Kasumi-1 (cell line): ENCODE measurements at places on chromosomes 11 and 22.
A peak's percentile ranks its signal among the peaks of the same experiment; 100 is the strongest.

GRCh38 chr22:28254396-28254795 is 335.3 kb upstream of the PITPNB start:
- DNase-seq, result no peak

GRCh38 chr11:114298710-114299109 is 2.5 kb downstream of the NNMT start:
- DNase-seq, result no peak

- DNase-seq, result no peak
Measured at GRCh38 chr11:134640536-134640935, 228.5 kb upstream of the B3GAT1 start.

DNA sequence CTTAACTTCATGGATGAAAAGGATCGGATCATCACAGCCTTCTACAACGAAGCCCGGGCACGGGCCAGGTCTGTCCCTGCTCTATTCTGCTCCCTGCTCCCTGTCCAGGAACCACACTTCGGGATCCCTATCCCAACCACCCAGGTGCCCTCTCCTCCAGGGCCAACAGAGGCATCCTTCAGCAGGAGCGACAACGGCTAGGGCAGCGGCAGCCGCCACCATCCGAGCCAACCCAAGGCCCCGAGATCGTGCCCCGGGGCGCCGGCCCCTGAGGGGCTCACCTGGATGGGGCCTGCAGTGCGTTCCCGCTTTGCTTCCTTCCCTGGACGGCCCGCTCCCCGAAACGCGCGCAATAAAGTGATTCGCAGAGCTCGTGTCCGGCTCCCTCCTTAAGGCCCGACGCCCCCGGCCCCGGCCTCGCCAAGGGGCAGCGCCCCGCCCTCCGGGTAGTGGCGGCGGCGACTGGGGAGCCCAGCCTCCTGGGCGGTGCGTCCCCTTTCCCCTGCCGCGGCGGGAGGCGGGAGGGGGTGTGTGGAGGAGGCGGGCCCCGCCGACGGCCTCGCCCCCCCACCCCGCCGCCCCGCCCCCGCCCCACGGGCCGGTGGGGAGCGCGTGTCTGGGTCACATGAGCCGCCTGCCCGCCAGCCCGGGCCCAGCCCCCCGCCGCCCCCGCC is at the start of gene VEGFB:
TSS of gene VEGFB (plus strand) at position 672 of the 674 bp plus-strand sequence. CDS start 250 bp downstream, outside the sequence.
- DNase-seq, result peak; percentile 31

- DNase-seq, result peak; percentile 43
Measured at GRCh38 chr11:256952-257737, 20.4 kb downstream of the PSMD13 start.

GRCh38 chr11:95647355-95647754 is 142.2 kb downstream of the FAM76B start:
- DNase-seq, result no peak

DNA sequence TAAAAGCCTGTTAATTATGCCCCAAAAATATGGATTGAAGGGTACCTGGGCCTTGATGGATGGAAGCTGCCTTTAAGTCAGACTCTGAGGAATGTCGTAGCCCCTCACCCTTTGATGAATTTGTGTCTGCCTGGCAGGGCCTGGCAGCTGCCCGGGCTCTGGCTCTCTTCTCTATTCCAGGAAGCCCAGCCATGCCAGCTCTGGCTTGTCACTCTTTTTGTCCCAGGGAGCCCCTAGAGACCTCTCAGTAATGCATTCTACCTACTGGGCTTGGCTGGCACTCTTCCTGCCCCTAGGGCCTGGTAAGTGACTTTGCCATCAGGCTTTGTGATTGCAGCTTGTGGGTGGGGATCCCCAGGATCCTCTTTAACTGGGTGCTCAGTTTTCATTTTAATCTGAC is 103.8 kb downstream of the GRIK4 start:
- no peak for DNase-seq

- no peak for DNase-seq
Measured at GRCh38 chr11:108965306-108966001, 300.6 kb downstream of the DDX10 start.

DNA sequence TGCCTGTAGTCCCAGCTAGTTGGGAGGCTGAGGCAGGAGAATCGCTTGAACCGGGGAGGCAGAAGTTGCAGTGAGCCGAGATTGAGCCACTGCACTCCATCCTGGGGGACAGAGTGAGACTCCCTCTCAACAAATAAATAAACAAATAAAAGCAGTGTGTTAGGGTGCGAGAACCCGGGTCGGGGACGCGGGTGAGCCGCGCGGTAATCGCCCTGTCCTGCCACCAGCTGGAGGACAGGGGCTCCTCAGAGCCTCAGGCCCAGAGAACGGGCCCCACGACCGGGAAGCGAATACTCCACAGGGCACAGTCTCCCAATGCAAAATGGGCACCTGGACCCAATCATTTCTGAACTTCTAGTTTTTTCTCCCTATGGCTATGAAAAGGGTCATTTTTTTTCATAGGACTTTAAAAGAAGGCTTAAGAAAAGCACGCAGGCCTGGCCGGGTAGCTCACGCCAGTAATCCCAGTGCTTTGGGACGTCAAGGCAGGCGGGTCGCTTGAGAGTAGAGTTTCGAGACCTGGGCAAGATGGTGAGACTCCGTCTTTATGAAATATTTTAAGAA is 744 bp upstream of the MCM5 start:
- no peak for DNase-seq

GRCh38 chr11:43434893-43435292 is 76.2 kb downstream of the TTC17 start:
- DNase-seq, result peak; percentile 6

- DNase-seq, result peak; percentile 11
Measured at GRCh38 chr11:14587258-14587657, 56.3 kb upstream of the PDE3B start.

DNA sequence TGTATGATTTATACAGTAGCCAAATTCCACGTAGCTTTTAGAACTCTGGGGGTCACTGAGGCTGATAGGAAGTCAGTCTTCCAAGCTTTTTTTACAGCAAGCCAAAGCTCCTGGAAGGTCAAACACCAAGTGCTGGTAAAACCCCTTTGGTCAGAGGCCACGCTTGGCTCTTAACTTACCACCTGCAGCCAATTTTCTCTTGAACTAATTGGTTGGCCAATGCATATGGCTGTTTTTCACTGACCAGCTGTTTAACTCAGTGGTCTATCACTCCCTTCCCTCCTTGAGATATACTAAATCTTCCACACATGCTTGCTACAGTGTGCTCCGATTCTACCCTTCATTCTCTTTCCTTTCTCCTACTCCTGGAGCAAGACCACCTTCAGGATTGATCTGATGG is 116.0 kb downstream of the FAR1 start:
- DNase-seq, result no peak

- DNase-seq, result no peak
Measured at GRCh38 chr11:48025293-48025983, 45.1 kb downstream of the PTPRJ start.

DNA sequence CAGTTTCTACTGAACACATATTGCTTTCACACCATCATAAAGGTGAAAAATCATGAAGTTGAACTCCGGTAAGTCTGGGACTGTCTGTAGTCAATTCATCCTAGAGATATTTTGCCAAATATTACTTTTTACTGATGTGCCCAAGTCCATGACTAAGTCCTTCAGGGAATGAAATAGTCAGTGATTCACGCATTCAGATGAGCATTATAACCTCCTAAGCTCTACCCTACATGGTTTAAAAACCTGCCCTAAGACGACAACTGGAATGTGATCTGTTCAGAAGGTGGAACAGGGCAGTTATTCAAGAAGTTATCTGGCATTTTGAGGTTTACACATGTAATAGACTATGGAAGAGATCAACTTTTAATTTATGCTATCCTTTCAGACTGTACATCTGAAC is 125.6 kb downstream of the TRPC6 start:
- no peak for DNase-seq

- DNase-seq, result no peak
Measured at GRCh38 chr11:120442031-120442430, 69.5 kb upstream of the GRIK4 start.

DNA sequence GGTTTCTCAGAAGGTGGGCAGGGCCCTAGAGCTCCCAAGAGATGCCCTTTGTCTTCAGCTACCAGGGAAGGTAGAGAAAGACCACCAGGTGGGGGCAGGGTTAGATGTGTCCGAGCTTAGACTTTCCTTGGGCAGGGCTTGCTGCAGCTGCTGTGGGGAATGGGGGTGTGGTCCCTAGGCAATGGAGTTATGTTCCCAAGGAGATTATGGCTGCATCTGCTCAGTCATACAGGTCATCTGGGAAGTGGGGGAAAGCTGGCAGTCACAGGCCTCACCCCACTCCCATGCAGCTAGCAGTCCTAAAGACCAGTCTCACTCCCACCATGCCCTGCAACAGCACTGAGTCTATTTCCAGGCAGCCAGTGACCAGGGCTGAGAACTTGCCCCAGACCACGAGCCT is 29.5 kb downstream of the MMP27 start:
- no peak for DNase-seq

DNA sequence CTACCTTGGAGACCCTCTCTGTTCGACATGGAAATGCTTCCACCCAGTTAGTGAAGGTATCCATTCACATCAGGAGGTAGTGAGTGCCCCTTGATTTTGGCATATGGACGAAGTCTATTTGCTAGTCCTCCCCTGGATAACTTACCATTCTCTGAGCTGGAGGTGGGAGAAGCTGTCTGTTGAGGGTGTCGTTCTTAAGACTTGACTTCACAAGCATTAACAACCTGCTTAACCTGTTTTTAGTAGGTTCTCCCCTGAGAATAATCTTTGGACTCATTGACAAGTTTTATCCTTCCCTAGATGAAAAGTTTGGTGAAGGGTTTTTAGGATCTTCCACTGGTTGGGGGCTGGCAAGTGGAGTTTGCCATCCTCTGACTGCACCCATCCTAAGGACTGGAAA is 1053.8 kb upstream of the CNTN5 start:
- no peak for DNase-seq

GRCh38 chr11:105609341-105609781 is 512 bp upstream of the GRIA4 start:
- no peak for DNase-seq
